ENCODE measurements at places on chromosomes 4 and X.

GRCh38 chr4:96145601-96146000 lies 305.7 kb downstream of the PDHA2 start:
- no peak for DNase-seq

DNA sequence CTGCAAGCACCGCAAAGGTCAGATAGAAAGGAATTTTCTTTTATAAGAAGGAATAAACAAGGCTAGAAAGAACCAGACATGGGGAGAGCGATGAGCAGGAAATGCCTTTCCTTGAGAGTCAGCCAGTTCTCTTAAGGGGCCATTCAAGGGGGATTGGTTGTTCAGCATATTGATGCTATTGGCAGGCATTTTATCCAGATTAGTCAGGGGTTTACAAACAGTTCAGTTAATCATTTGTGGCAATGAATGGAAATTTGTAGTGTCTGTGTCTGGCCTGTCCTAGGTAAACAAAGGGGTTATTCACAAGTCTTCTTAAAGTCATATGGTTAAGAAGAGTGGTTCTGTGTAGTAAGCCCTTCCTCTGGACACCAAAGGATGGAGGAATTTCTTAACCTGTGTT lies 184.7 kb upstream of the FRMPD4 start:
- no peak for DNase-seq

GRCh38 chr4:188029114-188029513 lies 33.5 kb downstream of the ZFP42 start:
- no peak for DNase-seq

GRCh38 chrX:13499736-13500135 lies 69.7 kb upstream of the EGFL6 start:
- DNase-seq = no peak

DNA sequence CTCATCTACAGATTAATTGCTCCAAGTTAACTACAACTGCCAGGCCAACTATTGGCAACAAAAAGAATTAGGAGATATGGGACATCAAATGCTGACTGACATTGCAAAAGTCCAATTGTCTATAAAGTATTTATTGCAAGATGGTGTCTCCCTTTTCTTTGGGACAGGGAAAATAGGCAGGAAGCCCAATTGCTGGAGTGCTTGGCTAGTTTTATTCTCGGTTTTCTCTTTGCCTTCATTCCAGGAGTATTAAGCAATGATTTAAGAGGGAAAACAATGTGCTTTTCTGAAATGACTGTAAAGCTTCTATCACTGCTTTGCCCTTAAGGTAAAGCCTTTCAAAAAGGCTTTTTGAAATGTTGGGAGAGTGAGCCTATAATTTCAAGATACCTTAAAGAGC lies 62.8 kb upstream of the DIAPH2 start:
- no peak for DNase-seq

GRCh38 chr4:164011791-164012190 lies 517.3 kb downstream of the TMA16 start:
- DNase-seq = no peak

GRCh38 chr4:37737466-37737865 lies 51.3 kb upstream of the RELL1 start:
- DNase-seq = no peak

GRCh38 chr4:53498706-53499105 lies 92.6 kb downstream of the LNX1 start:
- no peak for DNase-seq

- DNase-seq = no peak
Measured at GRCh38 chr4:7457201-7458065, 22.7 kb upstream of the PSAPL1 start.

- DNase-seq = no peak
Measured at GRCh38 chrX:118548841-118549240, 53.2 kb downstream of the DOCK11 start.

- no peak for DNase-seq
Measured at GRCh38 chr4:54473798-54474197, 184.0 kb upstream of the KIT start.

DNA sequence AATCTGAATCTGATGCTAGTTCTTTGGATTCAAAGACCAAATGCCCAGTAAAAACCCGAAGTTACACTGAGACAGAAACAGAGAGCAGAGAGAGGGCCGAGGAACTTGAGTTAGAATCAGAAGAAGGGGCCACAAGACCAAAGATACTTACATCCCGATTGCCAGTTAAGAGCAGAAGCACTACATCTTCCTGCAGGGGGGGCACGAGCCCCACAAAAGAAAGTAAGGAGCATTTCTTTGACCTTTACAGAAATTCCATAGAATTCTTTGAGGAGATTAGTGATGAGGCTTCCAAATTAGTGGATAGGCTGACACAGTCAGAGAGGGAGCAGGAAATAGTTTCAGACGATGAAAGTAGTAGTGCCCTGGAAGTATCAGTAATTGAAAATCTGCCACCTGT lies 309.3 kb downstream of the ANK2 start:
- no peak for DNase-seq

GRCh38 chrX:41858161-41858775 lies 65.1 kb downstream of the CASK start:
- DNase-seq = no peak

GRCh38 chrX:2398064-2398656 lies 102.6 kb downstream of the DHRSX start:
- no peak for DNase-seq

GRCh38 chr4:67883458-67883857 lies 344 bp downstream of the TMPRSS11D start:
- no peak for DNase-seq

GRCh38 chr4:2634014-2634413 lies 97.6 kb downstream of the FAM193A start:
- DNase-seq = no peak

GRCh38 chr4:105276361-105277104 lies 129.9 kb downstream of the TET2 start:
- no peak for DNase-seq

DNA sequence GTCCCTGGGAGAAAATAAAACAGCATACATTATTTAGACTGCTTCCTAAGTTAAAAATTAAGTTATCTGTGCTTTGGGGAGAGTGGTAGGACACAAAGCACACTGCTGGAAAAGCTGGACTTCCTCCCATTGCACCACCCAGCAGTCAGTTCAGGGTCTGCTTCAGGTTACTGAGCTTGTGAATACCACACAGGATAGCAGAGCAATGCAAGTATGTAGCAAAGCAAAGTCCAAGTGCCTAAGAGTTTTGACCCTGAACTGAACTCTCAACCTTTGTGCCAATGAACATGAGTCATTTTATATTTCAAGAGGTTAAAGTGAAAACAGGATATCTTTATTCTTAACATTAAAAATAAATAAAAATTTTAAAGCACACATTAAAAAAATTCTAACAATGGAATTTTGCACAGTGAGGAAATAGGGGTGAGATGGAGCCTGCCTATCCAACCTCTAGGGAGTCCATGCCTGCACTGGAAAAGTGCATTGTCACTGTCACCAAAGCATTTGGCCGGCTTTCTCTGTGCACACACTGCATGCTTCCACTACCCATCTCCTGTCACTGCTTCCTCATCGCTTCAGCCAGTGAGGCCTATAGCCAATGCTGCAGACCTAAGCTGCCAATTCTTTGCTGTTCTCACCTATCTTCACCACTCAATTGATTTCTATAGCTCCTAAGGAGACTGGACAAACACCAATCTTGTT lies 50.9 kb downstream of the ABCG2 start:
- DNase-seq = no peak

- no peak for DNase-seq
Measured at GRCh38 chr4:1869530-1870327, 1.5 kb upstream of the NSD2 start.

DNA sequence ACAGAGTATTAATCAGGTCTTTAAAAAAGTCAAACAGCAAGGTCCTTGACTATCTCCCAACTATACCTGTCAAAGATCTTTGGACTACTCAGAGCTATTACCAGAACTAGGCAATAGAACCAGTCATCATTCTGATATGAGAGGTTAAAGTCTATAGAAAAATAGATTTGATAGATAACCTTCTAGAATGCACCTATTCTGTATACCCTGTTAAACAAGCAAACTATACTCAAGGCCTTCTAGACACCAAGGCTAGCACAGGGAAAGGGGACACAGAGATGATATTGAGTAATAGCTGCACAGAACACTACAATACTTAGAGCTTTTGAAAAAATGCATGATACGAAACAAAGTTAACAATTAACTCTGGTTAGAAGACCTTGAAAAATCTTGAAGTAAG lies 149.5 kb downstream of the NR3C2 start:
- DNase-seq = no peak

- no peak for DNase-seq
Measured at GRCh38 chr4:24686866-24687692, 102.7 kb upstream of the DHX15 start.

DNA sequence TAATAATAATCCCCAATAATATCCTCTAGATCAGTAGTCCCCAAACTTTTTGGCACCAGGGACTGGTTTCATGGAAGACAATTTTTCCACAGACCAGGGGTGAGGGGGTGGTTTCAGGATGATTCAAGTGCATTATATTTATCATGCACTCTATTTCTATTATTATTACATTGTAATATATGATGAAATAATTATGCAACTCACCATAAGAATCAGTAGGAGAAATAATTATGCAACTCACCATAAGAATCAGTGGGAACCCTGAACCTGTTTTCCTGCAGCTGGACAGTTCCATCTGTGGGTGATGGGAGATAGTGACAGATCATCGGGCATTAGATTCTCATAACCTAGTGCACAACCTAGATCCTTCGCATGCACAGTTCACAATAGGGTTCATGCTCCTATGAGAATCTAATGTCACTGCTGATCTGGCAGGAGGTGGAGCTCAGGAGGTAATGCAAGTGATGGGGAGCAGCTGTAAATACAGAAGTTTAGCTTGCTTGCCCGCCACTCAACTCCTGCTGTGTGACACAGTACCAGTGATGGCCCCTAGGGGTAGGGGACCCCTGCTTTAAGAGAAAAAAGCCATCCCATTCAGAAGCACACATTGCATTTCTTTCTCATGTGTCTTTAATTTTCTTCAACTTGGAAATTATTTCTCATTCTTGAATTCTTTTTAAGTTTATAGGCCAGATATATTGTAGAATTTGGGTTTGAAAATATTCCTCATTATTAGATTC lies 16.0 kb upstream of the SH3RF1 start:
- DNase-seq = no peak

DNA sequence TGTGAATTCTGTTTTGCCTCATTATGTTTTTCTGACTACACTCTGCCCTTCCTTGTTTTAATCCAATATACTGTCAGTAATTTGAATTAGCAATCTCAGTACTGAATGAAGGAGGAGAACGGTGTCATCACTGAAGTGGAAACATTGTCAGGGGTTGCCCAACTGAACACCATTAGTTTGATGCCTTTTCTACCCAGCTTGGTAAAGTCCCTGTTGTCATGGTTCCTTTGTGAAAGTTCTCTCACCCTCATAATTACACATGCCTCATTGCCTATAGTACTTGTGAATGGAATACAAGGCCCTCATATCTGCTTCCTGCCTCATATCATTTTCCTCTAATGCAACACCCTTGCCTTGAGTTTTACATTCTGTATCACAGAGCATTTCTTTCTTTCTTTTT lies 76.9 kb downstream of the RRAGB start:
- no peak for DNase-seq

GRCh38 chr4:87461281-87461700 lies 38.9 kb downstream of the NUDT9 start:
- DNase-seq = no peak

DNA sequence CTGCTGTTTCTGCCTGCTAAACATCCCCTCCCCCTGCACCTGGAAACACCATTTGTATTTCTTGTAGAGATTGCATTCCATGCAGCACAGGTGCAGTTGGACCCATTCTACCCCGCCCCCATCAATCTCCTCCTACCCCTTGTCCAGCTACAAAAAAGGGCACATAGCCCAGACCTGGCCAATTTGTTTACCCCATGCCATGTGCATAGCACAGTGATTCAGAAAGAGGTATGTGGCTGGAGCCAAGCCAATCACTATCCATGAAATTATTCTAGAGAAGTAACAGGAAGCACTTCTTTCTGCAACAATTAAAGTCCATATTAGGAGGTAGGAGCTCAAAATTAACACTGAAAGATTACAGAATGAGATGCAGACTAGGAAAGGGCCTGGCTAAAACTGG lies 20.2 kb upstream of the TMEM184C start:
- DNase-seq = no peak

- DNase-seq = no peak
Measured at GRCh38 chrX:152905081-152905420, 7.2 kb downstream of the ZNF185 start.

GRCh38 chrX:45031830-45032378 lies 158.9 kb downstream of the KDM6A start:
- DNase-seq = no peak

- DNase-seq = no peak
Measured at GRCh38 chr4:37652747-37653527, 33.2 kb downstream of the RELL1 start.

DNA sequence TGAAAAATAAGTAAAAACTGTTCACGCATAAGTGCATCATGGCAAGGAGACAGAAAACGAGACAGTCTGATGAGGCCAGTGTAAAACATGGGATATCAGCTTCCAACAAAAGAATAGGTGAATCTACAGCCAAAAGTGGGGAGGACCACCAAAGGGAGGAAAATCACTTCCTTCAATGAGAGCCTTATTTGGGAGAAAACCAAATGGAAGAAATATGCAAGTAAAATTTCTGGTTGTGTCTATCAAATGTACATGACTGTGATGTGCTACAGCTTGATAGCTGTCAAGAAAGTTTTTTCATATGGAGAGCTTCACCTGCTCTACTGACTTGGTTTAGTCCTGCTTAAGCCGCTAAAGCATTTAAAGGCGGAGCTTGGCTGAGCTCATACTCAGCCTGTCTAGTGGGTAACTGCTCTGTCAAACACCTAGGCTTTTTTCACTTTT lies 66.2 kb downstream of the MAGEA1 start:
- DNase-seq = no peak

GRCh38 chr4:88819818-88820697 lies 122.4 kb upstream of the NAP1L5 start:
- no peak for DNase-seq

- no peak for DNase-seq
Measured at GRCh38 chr4:134632056-134632455, 430.5 kb upstream of the PABPC4L start.

DNA sequence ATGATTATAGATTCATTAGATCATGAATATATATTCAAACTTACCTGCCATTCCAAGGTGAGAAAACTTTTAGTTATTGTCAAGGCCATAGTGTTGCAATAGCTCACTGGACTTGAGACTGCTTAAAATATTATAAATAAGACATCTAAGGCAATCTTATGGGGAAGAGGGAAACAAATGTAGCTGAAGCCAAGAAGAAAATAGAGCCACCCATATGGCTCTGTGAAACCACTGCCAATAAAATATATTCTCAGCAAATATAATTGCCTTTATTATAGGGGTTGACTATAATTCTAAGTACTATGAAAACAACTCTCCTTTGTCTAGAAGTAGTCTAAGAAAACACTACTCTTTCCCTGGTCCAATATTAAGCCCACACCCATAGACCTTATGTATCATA lies 938.5 kb downstream of the FSTL5 start:
- DNase-seq = no peak

Data from NCI-H1930 (cell line).